ENCODE measurements at places on chromosomes 16 and 17. TPM values are rescaled to one million over a fixed set of nuclear protein-coding genes. Genes with fewer than 3 reads are reported as not detected.
A peak's percentile ranks its signal among the peaks of the same experiment; 100 is the strongest.

GRCh38 chr16:47780213-47780875 lies 319.2 kb downstream of the PHKB start:
- no peak for DNase-seq

DNA sequence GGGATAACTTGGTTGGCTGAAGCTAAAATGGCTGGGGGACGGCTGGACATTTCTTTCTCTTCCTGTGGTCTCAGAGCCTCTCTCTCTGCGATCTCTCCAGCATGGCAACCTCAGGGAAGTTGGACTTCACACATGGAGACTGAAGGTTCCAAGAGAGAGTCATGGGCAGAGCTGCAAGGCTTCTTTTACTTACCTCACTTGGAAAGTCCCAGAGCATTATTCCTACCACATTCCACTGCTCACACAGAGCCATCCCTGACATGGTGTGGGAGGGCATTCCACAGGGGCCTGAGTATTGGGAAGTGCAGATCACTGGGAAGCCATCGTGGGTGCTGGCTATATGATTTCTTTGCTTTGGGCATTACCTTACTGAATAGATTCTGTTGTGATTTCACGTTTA lies 9.8 kb upstream of the SLC6A2 start:
- DNase-seq = no peak

DNA sequence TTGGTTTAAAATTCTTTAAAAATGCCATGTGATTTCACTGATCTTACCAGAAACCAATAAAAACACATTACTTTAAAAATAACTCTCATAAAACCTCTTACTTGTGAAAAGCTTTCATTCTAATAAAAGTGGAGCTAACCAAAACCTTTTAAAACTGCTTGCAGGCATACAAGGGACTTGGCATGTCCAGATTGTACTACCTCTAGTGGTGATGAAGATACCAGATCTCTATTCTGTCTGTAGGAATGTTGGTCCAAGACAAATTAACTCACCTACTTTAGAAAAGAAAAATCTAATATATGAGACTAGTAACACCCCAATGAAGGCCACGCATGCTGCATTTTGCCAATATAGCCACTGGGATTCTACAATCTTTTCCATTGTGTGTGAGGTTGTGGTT lies 151.0 kb upstream of the SALL1 start:
- DNase-seq = no peak

DNA sequence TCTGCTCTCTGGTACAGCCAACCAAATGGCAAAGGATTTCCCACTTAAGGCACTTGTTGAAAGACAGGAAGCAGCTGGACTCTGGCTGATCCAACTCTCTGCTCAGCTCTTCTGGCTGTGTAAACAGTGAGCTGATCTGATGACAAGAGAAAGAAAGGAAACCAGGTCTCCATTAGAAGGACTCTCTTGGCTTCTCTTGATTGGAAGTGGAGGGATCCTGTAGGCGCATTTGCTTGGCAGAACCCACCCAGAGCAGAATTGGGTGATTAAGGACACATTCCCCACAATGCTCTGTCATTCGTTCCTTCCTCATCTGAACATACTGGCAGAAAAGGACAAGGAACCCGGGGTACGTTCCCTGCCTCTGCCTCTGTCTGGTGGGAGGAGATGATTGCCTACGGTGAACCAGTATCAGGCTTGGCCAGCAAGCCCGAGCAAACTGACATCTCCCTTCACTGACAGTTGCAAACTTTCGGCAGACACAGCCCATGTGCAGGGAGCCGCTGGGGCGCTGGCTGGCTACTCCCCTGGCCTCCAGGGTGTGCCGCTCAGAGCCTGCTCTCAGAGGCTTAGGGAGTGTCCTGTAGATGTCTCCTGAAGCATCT lies 29.1 kb downstream of the LDHD start:
- DNase-seq = no peak

- peak; percentile 81 for DNase-seq
Measured at GRCh38 chr17:75238684-75239191, 22.7 kb downstream of the GGA3 start.

GRCh38 chr16:7597677-7598076 lies 265.0 kb downstream of the RBFOX1 start:
- no peak for DNase-seq

GRCh38 chr16:19292186-19292585 lies 6.7 kb downstream of the CLEC19A start:
- no peak for DNase-seq

DNA sequence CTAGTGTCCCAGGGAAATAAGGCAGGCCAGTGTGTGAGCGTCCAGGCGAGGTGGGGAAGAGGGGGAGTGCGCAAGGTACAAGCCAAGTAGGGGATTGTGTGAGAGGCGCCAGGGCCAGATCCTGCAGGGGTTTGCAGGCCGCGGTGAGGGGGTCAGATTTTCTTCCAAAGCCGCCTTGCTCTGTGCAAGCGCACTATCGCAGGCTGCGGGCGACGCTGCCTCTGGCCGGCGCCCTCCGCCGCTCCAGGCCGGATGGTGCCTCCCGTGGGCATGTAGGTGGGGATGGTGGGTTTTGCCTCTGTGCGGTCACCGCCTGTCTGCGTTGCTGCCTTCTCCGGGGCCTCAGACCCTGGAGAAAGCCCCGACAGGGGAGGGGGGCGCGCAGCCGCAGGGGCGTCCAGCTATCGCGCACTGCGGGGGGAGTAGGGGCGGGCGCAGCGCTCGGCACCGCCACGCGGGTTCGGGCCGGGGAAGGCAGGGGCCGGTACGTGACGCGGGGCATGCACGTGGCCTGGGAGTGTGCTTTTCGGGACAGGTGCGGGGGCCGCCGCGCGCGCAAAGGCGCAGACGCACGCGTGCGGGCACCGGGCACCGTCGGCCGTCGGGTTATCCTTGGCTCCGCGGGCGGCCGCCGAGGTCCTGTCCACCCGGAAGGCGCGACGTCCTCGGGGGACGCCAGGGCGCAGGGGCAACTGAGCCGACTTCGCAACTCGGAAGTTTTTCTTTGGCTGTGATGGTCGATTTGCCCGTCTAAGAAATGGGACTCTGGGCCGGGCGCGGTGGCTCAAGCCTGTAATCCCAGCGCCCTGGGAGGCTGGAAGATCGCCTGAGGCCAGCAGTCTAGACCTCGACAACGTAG lies 1.1 kb upstream of the HAPSTR1 start:
- peak; percentile 57 for DNase-seq

- DNase-seq = no peak
Measured at GRCh38 chr17:17724307-17725010, 43.2 kb downstream of the RAI1 start.

- no peak for DNase-seq
Measured at GRCh38 chr16:68065716-68066305, 19.4 kb upstream of the NFATC3 start.

- DNase-seq = no peak
Measured at GRCh38 chr17:78493450-78493849, 83.7 kb downstream of the DNAH17 start.

DNA sequence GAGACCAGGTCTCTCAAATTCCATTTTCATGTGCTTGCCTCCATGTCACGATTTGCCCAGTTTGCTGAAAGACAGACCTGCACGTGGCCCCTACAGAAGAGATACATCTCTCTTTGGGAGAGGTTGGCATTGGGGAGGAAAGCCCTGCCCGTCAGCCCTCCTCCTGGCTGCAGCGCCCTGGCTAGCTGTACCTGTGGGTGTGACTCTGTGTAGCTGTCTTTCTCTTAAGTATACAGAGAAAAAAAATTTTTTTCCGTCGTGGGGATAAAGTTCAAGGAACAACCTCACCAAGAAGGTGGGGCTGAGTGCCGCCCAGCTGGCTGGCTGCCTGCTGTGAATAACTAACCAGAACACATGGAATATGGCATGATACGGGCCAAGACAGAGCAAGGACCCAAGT lies 26.5 kb downstream of the TMEM98 start:
- DNase-seq = no peak

GRCh38 chr16:66542396-66542795 lies 7.5 kb downstream of the TK2 start:
- no peak for DNase-seq

GRCh38 chr17:79036596-79036995 lies 12.6 kb downstream of the C1QTNF1 start:
- DNase-seq = no peak

DNA sequence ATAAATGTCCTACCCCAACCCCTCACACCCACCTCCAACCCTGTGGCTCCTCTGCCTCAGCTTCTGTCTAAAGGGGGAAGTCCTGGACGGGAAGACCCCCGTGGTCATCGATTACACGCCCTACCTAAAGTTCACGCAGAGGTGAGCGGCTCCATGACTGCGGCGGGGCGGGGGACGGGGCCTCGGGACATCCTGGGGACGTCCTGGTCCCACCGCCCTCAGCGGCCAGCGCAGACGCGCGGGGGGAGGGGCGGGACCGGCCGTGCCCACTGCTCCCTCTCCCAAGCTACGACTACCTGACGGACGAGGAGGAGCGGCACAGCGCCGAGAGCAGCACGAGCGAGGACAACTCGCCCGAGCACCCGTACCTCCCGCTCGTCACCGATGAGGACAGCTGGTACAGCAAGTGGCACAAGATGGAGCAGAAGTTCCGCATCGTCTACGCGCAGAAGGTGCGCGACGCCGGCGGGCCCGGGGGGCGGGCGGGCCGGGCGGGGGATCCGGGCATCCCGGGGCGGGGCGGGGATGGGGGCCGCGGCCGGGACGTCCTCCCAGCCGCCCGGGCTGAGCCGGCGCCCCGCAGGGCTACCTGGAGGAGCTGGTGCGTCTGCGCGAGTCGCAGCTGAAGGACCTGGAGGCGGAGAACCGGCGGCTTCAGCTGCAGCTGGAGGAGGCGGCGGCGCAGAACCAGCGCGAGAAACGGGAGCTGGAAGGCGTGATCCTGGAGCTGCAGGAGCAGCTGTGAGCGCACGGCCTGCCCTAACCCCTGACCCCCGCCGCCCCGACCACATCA lies 6.7 kb downstream of the RUNDC3A start:
- DNase-seq = no peak

DNA sequence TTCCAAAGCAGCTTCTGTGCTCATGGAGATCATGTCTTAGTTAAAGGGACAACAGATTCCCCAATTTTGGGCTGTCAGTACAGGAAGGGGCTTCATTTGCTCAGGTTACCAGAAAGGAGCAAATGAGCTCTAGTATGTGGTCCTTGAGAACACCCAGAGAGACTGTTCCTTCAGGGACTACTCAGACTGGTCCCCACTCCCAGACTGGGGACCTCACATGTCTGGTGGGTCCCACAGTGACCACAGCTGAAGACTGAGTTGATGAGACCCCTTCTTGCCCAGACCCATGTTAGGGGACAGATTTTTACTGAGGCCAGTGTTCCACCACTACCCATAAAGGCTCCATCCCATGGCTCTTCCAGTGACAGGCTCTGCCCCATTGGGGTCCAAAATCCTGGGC lies 1695.2 kb downstream of the TP53TG3F start:
- no peak for DNase-seq

DNA sequence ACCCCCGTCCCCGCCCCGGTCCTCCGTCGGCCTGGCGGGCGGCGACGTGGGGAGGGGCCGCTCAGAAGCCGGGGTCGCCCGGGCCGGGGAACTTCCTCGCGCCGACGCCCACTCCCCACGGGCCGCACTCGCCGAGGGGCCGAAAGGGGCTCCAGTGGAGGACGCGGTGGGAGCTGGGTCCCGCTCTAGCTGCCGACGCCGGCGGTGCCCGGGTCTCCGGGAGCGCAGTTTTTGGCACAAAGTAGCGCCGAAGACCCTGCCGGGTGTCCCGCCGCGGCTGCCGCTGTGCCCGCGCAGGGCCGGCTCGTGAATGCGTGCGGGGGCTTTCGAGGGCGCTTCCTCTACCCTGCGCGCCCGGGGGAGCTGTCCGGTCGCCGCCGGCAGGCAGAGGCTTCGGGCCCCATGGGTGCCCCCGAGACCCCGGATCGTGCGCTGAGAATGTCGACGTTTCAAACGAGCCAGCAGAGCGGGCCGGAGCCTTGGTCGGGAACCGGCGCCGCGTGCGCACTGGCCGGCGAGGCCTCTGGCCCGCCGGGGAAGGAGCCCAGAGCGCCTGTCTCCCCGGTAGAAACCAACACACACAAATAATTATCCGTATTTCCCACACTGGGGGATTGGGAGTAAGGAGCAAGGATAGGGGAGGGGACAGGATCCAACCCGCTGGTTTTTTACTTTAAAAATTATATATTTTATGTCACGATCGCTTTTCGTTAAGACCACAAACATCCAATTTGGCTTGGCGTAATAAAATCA lies 46.6 kb upstream of the SLC38A10 start:
- no peak for DNase-seq

- no peak for DNase-seq
Measured at GRCh38 chr16:55264949-55265348, 59.1 kb upstream of the IRX6 start.

GRCh38 chr16:80477838-80478237 lies 63.0 kb upstream of the DYNLRB2 start:
- no peak for DNase-seq

- no peak for DNase-seq
Measured at GRCh38 chr17:81396278-81396721, 1.0 kb downstream of the BAHCC1 start.

- no peak for DNase-seq
Measured at GRCh38 chr17:82577300-82577699, 57.8 kb downstream of the FOXK2 start.

DNA sequence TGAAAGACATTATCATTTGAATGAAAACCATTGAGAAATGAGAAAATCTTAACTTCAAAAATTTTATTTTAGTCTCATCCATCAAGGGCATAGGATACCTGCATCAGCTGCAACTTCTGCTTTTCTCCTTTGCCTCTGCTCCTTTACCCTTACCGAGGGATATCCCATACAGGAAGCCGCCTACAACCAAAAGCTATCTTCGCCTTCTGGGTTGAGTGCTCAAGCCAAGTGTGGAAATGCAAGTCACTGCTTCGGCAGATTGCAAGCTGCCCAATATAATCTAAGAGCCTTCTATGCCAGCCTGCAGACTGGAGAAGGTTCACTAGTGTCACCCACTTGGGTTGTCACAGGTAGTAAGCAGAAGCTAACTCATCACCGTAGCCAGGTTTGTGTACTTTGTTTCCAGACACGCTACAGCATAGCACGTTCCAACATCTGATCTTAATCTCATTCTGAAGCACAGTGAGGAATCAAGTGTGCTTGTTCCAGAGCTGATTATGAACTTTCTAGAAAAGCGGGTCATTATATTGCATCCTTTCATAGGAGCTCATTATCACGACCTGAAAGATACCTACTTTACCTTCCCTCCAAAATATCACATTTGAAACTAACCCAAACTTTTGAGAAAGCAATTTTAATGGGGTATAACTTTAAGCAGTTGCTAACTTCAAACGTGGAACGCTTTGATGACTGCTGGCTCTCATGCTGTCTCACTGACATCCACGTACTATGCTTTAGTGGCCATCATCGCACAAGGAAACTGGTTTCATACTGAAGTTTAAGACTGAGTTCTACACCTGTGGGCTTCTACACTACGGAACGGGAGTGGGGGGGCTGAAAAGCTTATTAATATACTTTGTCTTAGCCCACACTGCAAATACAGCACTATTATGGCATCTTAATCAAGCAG lies 8.0 kb upstream of the UNK start:
- DNase-seq = no peak

GRCh38 chr16:7398536-7398935 lies 65.9 kb downstream of the RBFOX1 start:
- DNase-seq = no peak

Gene SLC22A31
- 0.03 TPM for polyA plus RNA-seq

Gene PDE6G
- polyA plus RNA-seq = 0.56 TPM

Gene NEURL4
- 20.7 TPM for polyA plus RNA-seq

Gene PABPN1L
- not detected for polyA plus RNA-seq

Gene SYNGR2
- 181 TPM for polyA plus RNA-seq

Gene SEZ6L2
- 0.05 TPM for polyA plus RNA-seq

Gene P3H4
- 1.4 TPM for polyA plus RNA-seq

Gene PRAC2
- polyA plus RNA-seq = not detected

Gene ANKS3
- 10.7 TPM for polyA plus RNA-seq

Gene SLC52A1
- polyA plus RNA-seq = 0.04 TPM

Gene KRTAP4-3
- not detected for polyA plus RNA-seq

Gene CNP
- 21.2 TPM for polyA plus RNA-seq

All from psoas muscle (tissue), 8 donors.